Activated T-helper 1 cell treated with anti-CD3 and anti-CD28 coated beads, Interleukin-12 subunit alpha, Interleukin-12 subunit beta, Interleukin-2, Interleukin-4 antibody, amounts not matched to agents 30 ng/mL and 10 ng/mL and 1 ng/mL, durations not matched to agents 14 hours and 24 hours and 36 hours (primary cell): ENCODE measurements at places on chromosomes 16 and 17. TPM values are rescaled to one million over a fixed set of nuclear protein-coding genes. Genes with fewer than 3 reads are reported as not detected.

Gene IRX5
- 0.16 and 0.20 TPM in 2 replicates for total RNA-seq

Gene RCVRN
- total RNA-seq: not detected in 2 replicates

Gene CLCN7
- total RNA-seq: 61.7 and 68.7 TPM in 2 replicates

Gene CDC6
- total RNA-seq: 130 and 135 TPM in 2 replicates

Gene P2RX5
- 133 and 143 TPM in 2 replicates for total RNA-seq

DNA sequence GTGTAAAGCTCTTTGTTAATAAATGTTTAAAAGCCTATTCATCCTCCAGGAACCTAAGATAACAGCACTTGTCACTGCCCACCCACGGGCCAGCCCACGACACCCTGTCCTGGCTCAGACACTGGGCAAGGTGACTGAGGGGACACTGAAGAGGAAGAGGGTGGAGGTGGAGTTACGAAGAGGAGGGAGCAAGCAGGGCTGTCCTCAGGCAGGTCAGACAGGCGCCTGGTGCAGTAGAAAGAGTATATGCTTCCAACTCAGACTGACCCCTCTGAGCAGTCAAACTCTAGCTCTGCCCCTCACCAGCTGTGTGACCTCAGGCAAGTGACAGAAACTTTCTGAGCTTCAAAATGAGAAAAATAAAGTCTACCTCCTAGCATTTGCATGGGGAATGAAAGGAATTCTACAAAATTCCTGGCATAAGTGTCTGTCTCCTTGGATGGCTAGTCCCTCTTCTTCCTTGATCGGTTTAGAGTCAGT is 22.8 kb downstream of the TEX2 start:
- DNase-seq: no peak

- no peak for DNase-seq
Measured at GRCh38 chr17:66841328-66841727, 6.4 kb downstream of the CACNG5 start.
